Kasumi-1 (cell line): ENCODE measurements at places on chromosomes 11 and 22.

GRCh38 chr11:80048513-80048912, 607.7 kb upstream of the TENM4 start:
- no peak for DNase-seq

GRCh38 chr11:72842653-72843330, 28.6 kb downstream of the ATG16L2 start:
- no peak for DNase-seq

- peak; percentile 51 for DNase-seq
Measured at GRCh38 chr11:47257517-47258316, at the start of gene NR1H3. Gene NR1H3 (plus strand): TSS chr11:47257996. CDS start chr11:47259217, 1,221 bp downstream.

DNA sequence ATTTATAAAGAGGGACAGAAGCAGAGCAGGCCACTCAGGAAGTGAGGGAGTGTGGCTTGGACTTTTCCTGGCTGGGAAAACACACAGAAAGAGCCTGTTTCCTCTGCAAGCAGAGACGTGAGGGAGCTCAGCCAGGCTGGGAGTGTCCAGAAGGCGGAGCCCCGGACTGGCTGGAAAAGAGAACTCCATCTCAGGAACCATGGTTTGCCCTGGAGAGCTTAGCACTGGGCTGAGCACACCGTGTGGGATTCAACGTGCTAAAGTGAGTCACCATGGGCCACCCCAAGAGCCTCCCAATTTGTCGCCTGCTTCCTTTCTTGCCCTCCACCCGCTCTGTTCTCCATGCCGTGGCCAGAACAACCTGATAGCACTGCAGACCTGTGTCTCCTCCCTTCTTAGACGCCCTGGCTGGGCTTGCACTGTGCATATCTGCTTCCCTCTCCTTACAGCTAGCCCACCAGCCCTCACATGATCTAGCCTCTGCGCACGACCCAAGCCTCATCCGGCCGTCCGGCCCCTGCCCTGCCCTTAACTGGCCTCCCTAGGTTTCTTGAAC, 51.8 kb downstream of the GALNT18 start:
- DNase-seq = peak; percentile 68

DNA sequence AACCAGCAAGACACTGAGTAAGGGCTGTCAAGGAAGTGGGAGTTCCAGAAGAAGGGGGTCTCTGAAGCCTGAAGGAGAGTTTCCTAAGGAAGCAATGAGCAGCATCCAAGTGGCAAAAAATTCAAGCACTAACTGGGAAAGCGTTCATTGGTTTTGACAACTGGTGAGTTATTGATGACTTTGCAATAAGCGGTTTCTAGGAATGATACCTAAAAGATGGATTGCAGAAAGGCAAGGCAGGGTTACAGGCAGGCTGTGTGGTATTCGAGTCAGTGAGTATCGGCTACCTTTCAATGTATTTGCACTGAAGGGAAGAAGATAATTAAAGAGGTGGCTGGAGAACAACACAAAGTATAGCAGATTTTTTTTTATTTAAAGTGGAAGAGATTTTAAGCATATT, 59.3 kb upstream of the NCAM1 start:
- DNase-seq = no peak

- DNase-seq = no peak
Measured at GRCh38 chr11:72625691-72626413, 48.4 kb downstream of the PDE2A start.

DNA sequence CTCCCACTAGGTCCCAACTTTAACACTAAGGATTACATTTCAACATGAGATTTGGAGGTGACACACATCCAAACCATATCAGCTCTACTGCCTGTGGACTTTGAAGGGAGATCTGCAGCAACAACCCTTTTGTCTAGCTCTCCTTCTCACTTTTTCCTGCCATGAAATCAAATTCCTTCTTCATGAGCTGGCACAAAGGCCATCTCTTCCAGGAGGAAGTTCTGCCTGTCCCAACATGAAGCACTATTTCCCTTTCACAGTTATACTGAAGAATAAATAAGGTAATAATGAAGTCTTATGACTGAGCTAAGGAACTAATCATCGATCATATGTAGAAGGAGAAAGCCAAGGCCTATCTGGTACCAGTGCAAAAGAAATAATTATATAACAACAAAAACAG, 253.5 kb upstream of the TENM4 start:
- DNase-seq = no peak

DNA sequence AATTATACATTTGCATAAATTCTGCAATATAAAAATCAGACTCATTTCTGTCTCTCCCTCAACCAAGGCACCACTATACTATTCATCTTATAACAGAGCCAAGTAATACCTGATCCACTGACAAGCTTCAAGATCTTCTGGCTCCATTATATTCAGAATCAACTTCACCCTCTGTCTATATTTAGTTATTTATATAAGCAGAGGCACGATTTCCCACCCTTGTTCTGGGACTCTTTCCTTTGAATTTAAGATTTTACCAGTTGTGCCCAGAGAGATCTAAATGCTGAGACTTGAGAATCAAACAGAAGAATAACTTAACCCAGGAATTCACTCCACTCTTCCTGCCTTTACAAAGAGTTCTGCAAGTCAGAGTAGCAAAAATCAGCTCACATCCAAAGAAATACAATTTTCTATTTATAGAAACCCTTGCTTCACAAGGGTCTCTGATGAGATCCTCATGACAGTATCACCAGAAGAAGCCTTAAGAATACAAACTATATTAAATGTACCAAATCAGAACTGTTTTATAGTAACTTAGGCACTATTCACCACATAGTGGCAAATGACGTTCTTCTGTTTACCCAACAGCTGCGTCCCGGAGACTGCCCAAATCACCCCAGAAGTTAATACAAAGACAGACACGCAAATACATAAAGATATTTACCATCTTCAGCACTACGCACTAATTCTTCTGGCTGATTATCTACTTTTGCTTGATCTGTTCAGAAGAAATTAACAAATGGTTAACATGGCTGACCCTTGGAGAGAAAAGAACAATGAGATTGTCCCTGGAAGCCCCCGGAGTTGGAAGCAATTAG, 32.3 kb upstream of the CCDC89 start:
- no peak for DNase-seq

- DNase-seq = peak; percentile 24
Measured at GRCh38 chr11:122647736-122648275, 7.7 kb upstream of the UBASH3B start.

GRCh38 chr11:40544162-40544561, 915.3 kb downstream of the LRRC4C start:
- no peak for DNase-seq

DNA sequence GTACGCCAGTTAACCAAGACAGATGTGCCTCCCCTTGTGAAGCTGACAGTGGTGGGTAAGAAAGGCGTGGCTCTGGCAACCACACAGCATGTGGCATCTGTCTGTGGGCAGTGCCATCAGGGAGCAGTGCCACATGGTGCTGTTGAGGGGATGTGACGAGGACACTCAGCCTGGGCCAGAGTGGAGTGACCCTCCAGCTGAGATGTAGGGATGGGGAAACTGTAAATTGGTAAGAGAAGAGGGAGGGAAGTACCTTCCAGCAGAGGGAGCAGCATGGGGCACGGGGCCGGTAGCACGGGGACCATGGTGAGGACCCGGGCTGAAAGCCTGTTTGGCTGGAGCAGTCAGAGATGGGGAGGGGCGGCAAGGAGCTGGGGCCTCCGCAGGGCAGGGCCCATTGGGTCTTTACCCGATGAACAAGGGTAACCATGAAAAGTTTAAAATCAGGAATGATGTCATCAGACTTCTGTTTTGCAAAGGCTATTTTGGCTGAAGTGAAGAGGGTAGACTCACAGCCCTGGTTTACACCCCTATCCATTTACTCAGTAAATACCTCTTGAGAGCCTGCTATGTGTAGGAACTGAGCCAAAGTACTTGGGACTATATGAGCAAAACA, 10.4 kb downstream of the TMPRSS6 start:
- peak; percentile 8 for DNase-seq

- DNase-seq = no peak
Measured at GRCh38 chr11:35962369-35963138, 18.7 kb downstream of the LDLRAD3 start.

- DNase-seq = no peak
Measured at GRCh38 chr11:77276271-77276670, 25.2 kb downstream of the GDPD4 start.

DNA sequence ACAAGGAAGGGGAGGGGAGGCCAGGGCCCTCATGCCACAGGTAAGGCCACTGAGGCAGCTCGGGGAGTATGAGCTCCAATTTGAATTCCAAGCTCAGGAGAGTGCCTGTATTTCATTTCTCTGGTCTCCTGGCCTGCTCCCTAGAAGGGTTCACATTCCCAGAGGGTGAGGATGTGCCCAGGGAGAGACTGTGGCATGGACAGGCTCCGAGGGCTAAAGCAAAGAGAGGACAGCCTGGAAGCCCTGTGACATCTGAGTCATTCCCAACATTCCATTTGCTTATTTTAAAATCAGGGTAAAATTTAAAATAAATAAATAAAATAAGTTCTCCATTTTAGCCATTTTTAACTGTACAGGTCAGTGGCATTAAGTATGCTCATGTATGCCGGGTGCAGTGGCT, 18.6 kb upstream of the FOLR1 start:
- no peak for DNase-seq

DNA sequence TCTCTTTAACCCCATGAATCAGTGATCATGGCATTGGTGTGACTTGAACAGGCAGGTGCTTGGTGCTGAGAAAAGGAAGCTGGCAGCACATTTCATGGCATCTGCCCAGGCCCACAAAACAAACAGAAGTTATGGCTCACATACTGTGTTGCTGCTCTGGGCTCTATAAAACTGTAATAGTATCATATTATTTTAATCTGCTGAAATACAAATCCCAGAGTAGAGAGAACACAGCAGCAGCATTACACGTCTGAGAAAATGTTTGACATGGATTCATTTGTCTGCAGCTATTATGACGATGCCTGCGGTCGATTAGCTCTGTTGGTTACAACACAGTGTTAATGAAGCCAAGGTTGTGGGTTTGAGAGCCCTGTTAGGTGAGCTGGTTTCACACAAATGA, 80.8 kb downstream of the ALX4 start:
- no peak for DNase-seq

- DNase-seq = no peak
Measured at GRCh38 chr22:44385296-44385610, 72.5 kb upstream of the SHISAL1 start.

DNA sequence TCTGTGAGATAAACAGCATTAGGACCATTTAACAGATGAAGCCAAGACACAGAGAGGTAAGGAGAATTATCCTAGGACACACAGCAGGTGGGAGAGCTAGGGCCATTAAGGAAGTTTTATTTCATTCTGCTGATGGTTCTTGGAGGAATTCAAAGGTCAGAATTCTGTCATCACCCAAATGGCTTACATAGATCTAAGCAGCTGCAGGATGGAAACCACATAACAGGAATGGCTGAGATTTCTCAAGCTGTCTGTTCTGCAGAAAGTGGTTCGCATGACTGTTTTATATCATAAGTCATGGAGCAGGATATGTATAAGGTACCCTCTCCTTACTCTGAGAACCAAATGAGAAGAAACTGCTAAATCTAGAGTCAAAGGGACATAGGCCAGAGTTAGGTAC, 163.2 kb upstream of the NARS2 start:
- DNase-seq = no peak

DNA sequence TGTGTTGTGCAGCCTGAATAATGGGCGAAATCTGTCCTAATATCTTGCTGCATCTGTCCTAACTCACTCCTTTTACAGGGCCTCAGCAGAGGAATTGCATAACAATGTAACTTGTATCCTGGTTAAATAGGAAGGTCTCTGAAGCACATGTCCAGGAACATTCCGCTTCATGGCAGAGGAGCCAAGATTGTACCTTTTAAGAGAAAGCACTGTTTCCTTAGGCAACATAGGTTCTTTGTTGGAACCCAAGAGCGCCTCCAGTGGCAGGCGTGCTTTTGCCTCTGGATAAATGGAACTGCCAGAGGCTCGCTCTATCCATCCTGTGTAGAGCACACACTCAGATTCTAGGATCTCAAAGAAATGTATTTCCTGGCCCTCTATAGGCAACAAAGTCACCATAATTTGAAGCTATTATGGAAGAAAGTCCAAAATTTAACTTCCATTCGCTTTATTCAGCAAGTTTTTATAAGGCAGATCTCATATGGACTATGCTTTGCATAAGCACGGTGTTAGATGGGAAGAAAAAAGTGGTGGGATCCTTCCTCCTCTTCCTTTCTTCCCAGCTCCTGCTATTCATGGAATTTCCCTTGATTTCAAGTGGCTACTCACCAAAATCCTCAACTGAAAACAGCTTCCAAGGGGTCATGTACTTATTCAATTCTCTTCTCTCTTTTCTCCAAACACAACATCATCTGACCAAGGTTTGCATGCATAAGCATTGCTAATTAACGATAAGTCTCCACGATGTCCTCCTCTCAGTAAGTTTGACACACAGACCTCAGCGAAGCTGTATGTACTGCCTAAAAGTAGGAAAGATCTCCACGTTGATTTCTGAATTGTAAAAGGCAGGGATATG, at the start of gene BLID:
BLID (minus strand) TSS at position 692 of the 856 bp plus-strand sequence; CDS start at position 399, 293 bp downstream.
- DNase-seq = no peak

DNA sequence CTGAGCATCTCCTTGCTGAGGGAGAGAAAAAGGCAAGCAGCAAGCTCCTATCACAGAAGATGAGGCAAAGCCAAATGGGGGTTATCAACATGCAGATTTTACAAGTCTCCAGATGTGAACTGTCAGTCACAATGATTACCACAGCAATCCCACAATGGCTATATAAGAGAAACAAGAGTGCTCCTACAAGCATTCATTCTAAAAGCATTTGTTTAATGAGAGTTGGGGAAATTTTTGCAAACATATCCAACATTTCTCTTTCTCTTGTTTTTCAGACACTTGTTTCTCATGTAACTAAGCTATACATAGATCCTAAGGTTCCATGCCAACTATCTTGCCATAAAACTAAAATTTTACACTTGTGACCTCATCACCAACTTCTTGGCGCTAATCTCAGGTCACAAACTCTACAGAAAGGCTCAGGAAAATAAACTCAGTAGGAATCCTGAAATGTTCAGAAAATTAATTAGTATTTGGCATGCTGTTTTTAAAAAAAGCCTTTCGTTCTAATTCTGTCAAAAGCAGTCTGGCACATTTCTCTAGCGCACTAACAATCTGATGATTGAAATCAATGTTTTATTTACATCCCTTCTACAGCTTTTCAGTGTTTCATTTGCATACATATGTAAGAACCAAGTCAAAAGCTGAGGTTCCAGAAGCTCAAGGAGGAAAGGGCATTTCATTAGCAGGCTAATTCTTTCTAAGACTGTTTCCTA, 199.5 kb downstream of the TTC28 start:
- no peak for DNase-seq

DNA sequence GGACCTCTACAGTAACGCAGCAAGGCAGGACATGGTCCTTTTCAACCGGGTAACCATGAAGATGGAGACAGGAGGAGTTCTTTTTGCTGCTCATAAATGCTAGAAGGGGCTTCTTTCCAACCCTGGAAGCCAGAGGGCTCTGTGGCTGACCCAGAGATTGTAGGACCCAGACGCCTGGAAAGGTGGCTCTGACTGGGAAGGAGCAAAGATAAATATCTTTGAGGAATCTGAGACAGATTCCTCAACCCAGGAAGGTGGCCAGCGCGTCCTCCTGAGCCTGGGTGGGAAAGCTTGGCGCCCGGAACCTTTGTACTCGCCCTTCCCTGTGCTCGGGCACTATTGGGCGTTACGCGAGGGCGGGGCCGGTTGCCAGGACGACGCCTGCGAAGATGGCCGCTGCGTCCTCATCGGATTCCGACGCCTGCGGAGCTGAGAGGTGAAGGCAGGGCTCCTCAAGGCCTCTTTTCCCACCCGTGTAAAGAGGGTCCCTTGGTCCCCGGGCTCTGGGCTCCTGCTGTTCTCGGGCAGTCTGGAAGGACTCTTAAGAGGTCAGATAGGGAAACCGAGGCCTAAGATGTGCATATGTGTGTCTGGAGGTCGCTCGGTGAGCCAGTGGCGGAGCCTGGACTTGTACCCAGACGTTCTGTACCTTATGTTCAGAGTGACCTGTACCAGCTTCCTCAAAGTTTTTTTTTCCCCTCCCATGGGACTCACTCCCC, at the start of gene BBS1:
BBS1 (plus strand) TSS at position 365 of the 719 bp plus-strand sequence; CDS start at position 390, 25 bp downstream.
- DNase-seq = peak; percentile 74

- DNase-seq = no peak
Measured at GRCh38 chr11:74035264-74035663, 26.4 kb upstream of the UCP3 start.
